ENCODE measurements at places on chromosomes 5 and 9.
A peak's percentile ranks its signal among the peaks of the same experiment; 100 is the strongest.

DNA sequence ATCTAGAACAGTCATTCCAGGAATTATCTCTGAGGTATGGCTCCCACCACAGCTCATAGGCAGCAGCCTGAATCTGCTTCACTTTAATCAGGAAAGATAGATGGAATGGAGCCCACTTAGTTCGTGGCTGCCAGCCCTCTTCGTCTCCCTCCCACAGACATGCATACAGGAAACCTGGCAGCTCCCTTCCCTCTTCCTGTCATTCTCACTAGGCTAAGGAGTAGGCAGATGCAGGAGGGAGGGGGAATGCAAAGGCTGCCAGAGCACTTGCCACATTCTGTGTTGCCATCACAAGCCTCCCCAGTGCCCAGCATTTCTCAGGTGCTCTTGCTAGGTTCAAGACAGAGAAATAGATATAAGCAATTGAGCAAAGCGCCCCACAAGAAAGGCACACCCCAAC lies 378.9 kb downstream of the ELAVL2 start:
- no peak for DNase-seq

GRCh38 chr5:130168211-130168610 lies 263.9 kb downstream of the CHSY3 start:
- DNase-seq, result no peak

DNA sequence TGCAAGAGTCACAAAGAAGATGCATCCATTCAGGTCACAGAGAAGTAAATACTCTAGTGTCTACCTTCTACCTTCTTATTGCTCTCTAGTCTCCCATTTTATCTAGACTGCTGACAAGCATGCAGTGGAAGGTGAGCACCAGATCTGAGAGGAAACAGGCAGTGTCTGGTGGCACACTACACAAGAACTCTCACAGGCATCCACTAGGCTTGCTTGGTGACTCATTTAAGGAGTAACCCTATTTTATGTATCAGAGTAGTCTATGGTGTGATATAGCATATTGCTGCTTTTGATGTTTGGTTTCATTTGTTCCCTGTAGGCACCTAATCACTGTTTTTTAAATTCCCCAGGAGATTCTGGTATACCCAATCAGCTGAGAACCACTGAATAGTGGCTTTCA lies 1.6 kb upstream of the THBS4 start:
- no peak for DNase-seq

- DNase-seq, result no peak
These were observed 86.5 kb downstream of the ADGRV1 start for GRCh38 chr5:90645024-90645610.

DNA sequence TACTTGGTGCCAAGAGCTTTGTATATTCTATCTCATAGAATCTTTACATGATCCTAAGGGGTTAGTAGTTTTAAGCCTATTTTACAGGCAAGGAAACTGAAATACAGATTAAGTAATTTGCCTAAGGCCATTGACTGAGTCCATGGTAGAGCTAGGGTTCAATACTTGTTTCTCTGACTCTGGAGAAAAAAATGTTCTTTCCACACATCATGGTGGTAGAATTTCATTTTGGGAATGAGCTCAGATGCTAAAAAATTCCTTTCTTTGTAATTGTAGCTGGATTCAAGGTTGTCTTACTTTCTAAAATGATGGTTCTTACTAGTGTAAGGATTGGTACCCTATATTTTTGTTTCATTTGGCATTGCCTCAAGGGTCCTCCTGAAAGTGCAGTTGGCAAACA lies 86.0 kb downstream of the ANKRD55 start:
- DNase-seq, result no peak

DNA sequence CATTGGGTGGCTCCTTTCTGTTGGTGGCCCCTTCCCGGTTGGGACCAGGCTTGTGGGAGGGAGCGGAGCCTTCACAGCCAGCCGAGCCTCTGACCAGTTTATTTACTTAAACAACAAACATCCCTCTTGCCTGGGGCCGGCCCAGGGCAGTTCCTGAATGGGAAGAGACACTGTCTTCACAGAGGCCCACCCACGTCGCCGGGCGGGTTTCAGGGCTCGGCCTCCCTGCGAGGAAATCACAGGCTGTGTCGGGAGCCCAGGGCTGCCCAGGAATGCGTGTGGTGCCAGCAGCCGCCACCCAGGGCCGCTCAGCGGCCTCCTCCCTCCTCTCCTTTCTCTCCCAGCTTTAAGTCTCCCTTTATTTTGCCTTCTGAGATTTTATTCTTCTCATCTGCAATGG lies 132.5 kb downstream of the HSD17B3 start:
- DNase-seq, result no peak

- no peak for DNase-seq
These were observed 1414.3 kb upstream of the ACO1 start for GRCh38 chr9:30970186-30970585.

- DNase-seq, result no peak
These were observed 428 bp downstream of the C5orf52 start for GRCh38 chr5:157671592-157672330.

DNA sequence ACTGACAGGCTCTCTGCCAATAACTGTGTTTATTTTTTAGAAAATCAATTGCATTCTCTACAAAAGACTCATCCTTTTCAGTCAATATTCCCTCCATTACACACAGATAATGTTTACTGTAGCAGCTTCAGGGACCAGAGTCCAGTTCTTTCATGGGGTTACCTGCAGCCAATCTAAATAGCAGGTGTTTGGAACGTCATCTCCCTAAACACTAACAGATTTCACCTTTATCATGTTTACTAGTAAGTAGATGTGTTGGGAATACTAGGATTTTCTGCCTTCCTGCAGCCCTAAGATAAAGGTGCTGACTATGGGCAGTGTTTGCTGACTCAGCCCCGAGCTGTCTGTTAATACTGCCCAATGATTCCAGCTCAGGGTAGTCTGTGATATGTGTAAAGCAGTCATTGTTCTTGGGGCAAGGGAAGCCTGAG lies 447.0 kb downstream of the KIF4B start:
- no peak for DNase-seq

DNA sequence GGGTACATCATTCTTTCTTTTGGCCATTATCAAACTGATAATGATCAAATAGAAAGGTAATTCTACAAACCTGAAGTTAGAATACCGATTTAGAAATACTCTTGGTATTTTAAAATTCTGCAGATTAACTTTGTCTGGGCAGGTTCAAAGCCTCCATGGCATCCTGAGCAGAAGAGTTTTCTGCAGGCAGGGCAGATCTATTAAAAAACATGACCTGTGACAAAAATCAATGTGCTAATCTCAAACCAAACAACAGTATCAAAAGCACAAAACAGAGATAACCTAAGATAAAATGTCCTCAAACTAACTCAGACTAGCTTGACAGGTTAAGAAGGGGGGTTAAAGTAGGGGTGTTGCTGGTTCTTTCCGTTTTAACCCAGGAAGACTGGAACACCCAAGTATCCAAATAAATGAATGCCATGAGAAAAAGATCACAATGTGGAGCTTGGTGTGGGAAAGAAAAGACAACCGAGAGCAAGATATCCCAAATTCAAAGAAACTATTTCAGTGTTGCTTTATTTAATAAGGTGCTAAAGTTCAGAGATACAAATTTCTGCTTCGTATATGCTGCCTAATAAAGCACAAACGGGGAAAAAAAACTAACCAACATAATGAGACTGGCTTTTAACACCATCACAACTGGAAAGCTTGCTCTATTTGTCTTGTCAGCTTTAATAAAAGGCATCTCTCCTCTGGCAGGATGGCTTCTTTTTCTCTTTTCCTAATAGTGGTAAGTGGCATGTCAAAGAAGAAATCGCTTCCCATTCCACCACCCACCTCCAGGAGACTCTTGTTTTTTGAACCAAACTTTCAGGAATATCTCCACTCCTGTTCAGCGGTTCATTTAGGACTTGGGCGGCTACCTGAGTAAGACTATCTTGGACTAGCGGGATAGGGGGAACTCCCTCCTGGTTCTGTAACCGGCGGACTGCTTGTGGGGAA lies 2.3 kb downstream of the EFNA5 start:
- no peak for DNase-seq

DNA sequence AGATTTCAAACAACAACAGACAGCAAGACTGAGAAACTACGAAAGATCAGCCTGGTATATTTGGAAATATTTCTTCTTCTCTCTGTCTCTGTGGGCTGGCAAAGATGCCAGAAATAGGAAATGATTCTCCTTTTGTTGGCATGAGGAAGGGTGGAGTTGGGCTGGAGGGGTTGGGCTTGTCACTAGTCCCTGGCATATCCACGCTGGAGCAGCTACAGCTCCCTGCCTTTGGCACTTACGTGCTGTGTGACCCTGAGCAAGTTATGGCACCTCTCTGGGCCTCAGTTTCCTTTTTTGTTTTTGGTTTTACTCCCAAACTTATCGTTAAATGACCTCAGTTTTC lies 354 bp upstream of the KCNMB1 start:
- DNase-seq, result no peak

GRCh38 chr9:2158766-2159430 lies 143.8 kb downstream of the SMARCA2 start:
- DNase-seq, result no peak

DNA sequence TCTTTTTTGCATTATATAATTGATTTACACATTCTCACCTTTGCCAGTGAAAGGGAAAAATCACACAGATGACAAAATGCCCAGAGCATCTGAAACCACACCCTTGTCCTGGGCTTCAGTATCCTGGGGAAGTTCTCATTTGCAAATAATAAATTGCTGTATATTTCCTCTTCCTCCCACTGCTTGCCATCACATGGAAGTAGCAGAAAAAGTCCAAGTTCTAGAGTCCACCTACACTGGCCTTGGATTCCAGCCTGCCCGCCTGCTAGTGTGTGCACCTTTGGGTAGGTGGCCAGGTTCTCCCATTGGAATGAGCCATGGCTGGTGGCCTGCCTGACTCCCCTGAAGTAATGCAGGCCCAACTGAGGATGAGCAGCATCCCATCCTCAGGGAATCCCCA lies 149.4 kb downstream of the GADD45G start:
- DNase-seq, result no peak

GRCh38 chr5:160442824-160443431 lies 21.3 kb downstream of the PTTG1 start:
- no peak for DNase-seq

DNA sequence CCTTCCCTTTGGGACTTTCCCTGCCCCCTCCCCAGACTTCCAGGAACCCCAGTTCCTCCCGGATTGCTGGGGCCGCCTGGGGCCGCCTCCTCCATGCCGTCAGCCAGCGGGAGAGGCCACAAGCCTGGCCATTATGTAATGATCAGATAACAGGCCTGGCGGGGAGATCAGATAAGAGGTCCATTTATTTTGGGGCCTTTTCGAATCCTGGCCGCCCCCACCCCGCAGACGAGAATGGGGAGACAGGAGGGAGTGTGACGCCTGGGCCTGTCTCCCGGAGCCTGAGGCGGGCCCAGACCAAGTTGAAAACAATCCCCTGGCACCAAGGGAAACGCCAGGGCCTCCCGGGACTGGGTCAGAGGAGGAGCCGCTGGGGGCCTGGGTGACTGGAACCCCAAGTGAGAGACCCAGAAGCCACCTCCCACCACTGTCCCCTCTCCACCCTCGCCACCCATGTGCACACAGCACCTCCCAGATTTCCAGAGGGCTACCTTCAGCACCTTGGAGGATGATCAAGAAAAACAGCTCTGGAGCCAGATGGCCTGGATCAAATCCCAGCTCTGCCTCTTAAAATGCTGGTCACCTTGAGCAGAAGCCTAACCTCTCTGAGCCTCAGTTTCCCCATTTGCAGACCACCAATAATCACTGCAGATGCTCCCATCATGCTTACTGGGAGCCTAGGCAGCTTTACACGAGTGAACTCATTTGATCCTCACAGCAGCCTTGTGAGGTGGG lies 7.8 kb downstream of the ENG start:
- DNase-seq, result no peak

DNA sequence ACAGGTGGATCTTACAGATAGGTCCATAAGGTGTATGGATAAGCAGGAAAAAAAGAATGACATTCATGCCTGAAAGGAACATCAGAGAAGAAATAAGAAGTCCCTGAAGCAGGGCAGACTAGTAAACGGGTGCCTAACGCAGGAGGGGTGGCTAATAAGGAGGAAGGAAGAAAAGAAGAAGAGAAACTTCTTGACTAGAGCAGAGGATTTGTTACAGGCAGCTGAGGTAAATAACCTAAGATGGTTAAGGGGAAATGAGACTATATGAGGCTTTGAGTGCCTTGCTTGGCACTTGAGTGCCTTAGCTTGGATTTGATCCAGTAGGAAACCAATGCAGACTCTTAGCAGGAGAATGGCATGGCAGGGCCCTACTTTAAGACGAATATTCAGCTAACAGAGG lies 313.5 kb upstream of the PDE4D start:
- no peak for DNase-seq

GRCh38 chr9:114161513-114161912 lies 6.2 kb downstream of the COL27A1 start:
- no peak for DNase-seq

DNA sequence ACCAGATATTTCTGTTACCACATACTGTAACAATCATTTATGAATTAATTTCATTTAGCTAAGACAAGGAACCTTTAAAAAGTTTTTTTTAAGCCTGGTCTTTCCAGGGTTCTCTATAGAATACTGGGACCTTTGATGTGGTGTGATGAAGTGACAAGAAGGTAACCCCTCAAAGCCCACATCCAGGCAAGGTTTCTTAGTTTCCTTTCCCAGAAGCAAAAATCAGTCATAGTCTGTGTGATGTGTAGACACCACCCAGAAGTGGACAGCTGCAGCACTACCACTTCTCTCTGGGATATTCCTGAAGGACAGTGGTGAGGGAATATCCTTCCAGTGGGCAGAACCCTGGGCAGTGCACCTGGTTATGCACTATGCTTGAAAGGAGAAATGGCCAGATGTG lies 115.6 kb downstream of the TTC39B start:
- DNase-seq, result no peak

- DNase-seq, result no peak
These were observed 75.4 kb upstream of the CTNNA1 start for GRCh38 chr5:138677782-138678181.

- no peak for DNase-seq
These were observed 98.7 kb downstream of the MED10 start for GRCh38 chr5:6279607-6280006.

- no peak for DNase-seq
These were observed 15.3 kb upstream of the GRXCR2 start for GRCh38 chr5:145887976-145888574.

GRCh38 chr5:154157483-154158378 lies 32.8 kb upstream of the GALNT10 start:
- DNase-seq, result no peak

DNA sequence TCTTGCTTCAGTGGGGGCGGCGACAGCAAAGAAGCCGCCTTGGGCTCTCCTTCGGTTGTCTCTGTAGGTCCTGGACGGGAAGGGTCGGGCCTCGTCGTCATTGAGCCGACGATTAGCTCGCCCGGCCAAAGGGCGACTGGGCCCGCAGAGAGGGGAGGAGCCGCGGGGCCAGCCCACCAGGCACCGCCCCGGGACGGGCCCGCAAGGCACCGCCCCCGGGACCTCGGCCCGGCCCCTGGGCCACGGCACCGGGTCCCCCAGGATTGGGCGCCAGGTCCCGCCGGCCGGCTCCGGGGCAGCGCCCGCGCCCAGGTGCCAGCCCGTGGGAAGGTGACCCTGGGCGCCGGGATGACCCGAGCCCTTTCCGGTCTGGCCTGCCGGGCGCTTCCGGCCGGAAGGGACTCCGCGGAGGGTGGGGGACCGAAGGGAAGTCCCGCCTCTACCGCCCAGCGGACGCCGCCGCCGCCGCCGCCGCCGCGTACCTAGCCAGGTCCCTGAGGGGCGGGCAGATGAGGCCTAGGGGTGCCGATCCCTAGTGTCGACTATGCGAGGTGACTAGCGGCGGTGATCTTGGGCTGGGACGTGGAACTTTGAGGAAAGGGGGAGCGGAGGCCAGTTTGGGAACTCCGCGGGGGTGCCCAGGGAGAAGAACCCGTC lies at the start of the genes GBA2 and RGP1:
TSS of gene GBA2 (minus strand) at position 371 of the 657 bp plus-strand sequence. CDS start 524 bp downstream, outside the sequence.
TSS of gene RGP1 (plus strand) at position 430 of the 657 bp plus-strand sequence. CDS start 469 bp downstream, outside the sequence.
- peak; percentile 53 for DNase-seq

Measured in stimulated activated CD8-positive, alpha-beta memory T cell treated with anti-CD3 and anti-CD28 coated beads, Interleukin-7, amount 100 ng/mL, for 1 hour (primary cell).